ENCODE measurements at places on chromosomes 13 and 19.

GRCh38 chr19:10346509-10346908, 7.1 kb upstream of the ICAM3 start:
- DNase-seq, result no peak

GRCh38 chr13:95341441-95341840, 40.2 kb upstream of the ABCC4 start:
- no peak for DNase-seq

DNA sequence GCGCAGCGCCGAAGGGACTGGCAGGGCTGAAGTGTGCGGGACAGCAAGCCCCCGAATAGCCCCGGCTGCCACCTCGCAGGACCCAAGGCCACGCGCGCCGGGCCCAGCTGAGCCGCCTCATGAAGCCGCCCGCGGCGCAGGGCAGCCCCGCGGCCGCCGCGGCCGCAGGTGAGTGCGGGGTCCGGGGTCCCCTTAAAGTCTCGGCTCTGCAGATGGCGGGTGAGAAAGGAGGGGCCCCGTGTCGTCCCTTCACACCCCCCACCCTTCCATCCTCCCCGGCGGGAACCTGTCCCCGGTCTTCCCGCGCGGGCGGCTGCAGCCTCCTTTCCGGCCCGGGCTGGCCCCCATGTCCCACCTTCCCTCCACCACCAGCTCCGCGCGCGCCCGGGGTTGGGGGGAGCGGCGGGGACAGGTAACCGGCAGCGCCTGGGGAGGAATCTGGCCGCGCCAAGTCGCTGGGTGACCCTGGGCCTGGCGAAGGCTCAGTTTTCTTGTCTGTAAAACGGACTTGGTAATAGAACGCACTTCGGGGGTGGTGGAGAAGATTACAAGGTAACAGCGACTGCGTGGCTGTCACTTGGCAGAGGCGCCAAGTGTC, 338 bp downstream of the RGCC start:
- no peak for DNase-seq

DNA sequence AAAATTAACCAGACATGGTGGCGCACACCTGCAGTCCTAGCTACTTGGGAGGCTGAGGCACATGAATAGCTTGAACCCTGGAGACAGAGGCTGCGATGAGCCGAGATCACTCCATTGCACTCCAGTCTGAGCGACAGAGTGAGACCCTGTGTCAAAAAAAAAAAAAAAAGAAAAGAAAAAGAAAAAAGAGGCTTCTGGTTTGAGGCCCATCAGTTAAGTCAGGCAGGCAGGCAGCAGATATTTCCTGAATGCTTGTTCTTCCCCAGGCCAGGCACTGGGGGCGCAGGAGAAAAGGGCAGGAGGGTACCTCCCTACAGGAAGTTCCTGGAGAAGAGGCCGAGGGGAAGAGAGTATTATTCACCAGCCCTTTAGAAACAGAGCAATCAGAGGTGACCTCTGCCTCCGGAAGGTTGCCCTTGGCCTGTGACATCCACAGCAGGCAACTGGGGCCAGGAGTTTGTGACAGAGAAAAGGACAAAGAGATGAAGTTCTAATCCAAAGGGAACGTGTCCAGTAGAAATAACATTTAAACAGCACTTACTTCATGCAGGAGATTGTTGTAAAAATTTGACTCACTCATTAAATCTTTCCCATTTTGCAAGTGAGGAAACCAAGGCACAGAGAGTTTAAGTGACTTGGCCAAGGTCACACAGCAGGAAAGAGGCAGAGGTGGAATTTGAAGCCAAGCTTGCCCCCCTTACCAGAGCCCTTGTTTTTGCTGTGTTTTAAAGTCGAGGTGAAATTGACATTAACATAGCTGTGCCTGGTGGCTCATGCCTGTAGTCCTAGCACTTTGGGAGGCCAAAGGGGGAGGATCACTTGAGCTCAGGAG, 4.3 kb upstream of the RLN3 start:
- no peak for DNase-seq

DNA sequence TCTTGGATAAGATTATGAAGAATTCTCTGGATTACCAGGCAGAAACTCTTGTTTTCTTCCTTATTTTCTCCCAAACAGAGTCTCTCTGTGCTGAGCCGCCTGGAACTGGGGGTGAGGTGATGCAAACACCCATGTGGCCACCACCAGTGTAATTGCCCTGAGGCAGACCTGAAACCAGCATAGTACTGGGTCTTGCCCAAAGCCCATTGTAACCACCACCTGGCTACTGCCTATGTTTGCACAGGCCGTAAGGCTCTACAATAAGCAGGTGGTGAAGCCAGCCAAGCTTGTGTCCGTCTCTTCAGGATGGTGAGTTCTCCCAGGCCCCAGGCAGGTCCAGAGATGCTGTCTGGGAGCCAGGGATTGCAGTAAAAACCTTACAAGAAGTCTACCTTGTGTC, 18.9 kb upstream of the KBTBD7 start:
- DNase-seq, result no peak

DNA sequence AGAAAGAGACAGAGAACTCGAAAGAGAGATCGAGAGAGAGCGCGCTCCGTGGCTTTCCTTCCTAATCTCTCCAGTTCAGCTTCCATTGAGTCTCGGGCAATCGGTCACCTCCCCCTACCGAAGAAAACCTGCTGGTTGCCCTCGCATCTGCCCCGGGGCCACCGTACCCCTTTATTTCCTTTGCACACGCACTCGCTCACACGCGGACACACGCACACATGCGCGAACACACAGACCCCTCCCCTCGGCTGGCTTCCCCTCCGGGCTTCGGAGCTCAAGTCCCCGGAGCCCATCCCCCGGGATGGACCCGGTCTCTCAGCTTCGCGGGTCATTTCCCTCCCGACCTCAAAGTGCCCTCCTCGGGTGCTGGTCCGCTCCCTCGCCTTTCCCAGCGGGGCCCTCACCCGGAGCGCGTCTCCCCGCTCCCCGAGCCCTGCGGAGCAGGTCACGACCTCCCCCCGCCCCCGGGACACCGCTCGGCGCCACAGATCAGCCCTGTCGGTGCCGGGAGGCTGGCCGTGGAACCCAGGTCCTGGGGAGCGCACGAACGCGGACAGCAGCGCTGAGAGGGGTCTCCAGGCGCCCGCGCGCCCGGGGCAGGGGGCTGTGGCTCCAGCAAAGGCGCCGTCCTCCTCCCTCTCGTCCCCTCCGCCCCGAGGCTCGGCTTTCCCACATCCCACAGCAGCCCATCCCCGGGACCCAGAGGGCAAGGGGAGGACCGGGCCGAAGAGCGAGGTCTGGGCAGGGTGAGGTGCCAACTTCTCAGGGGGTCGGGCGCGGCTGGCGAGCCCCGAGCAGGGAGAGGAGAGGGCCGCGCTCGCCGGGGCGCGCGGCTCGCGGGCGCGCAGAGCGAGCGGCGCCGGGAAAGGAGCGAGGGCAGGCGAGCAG, 1.8 kb downstream of the DACH1 start:
- no peak for DNase-seq

DNA sequence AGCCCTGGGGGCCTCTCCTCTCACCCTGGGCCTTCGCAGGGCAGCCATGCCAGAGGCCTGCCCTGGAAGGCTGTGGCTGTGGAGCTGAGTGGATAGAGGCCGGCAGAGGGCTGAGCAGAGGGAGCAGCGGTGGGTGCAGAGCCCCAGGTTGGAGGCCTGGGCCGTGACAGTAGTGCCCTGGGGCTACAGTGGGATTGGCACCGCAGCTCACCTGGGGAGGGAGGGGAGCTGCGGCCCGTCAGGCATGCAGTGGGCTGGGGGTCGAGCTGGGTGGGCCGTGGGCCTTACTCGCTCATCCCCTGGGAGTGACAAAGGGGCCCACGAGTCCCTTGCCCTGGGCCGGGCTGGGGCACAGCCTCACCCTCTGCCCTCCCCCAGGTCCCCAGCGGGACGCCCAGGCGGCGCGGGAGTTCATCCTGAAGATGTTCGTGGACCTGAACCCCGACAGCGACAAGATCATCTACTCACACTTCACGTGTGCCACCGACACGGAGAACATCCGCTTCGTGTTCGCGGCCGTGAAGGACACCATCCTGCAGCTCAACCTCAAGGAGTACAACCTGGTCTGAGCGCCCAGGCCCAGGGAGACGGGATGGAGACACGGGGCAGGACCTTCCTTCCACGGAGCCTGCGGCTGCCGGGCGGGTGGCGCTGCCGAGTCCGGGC, 15.1 kb upstream of the GNA15 start:
- no peak for DNase-seq

DNA sequence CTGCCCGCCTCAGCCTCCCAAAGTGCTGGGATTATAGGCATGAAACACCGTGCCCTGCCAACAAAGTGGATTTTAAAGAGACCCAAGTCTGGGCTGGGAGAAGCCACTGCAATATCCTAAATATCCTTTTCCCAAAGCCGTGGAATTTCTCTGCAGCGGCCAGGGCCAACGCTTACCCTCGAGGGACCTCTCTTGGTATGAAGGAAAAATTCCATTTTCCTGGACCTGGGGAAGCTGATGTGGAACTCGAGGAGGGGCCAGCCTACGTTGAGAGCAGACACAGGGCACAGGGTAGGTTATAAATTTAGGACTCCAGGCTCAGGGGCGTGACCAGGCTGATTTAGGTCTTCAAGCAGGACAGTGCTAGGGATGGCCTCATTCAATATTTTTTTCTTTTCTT, 17.7 kb upstream of the UPF1 start:
- DNase-seq, result no peak

- peak; percentile 70 for DNase-seq
Measured at GRCh38 chr19:480016-480855, 16.1 kb upstream of the MADCAM1 start.

GRCh38 chr13:66014771-66015170, 1215.4 kb downstream of the PCDH9 start:
- no peak for DNase-seq

GRCh38 chr13:39982745-39983144, 327.3 kb downstream of the COG6 start:
- no peak for DNase-seq

DNA sequence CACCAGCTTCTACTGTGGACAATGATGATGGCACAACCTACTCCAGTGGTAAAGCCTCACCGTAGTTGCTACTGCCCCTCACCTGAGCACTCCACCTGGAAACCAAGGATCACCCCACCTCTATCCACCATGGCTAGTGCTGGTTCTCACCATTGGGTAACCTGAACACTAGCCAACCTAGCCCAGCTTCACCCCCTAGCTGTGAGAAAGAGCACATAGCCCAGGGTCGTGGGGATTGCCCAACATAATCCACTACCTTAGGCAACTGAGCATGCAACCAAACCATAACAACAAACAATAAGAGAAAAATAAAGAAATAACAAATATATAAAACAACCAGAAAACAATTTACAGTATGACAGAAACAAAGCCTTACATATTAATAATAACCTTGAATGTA, 560.1 kb downstream of the DIAPH3 start:
- no peak for DNase-seq

DNA sequence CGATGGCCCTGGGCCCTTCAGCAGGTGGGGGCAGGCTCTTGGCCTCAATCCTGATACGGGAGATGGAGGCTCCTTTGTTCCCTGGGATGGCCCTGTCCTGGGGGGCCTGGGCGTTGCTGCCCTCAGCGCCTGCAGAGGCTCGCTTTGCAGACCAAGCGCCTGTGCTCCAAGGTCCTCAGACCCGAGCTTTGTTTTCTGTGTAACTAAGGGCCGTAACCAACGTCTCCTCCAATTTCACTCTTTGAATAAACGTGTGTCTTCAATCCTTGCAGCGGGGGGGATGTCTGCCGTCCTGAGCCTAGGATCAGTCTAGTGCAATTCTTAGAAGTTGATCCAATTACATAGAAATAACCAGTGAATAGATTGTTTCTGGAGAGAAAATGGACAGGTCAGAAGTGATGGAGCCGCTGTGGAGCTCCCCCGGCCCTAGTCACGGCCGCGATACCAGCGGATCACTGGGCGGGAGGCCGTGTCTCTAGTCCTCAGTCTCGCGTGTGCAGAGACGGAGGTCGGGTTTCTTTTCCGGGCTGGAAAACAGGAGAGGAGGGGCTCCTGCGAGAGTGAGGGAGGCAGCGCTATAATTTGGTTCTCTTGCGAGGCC, 5.3 kb downstream of the PTBP1 start:
- no peak for DNase-seq

DNA sequence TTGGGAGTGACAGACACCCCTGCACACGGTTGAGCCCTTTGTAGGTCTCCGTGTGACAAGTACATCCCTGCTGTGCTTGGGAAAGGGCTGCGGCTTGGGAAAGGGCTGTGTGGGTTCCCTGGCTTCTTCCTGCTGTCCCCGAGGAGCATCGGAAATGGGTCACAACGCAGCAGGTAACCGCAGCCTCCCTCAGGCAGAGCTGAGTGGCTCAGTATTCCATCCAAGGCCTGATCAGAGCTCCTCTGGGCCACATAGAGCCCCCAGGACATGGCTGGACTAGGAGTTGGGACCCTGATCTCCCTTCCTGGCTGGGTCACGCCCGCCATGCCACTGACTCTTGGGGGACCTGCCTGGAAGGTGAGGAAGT, 16.3 kb downstream of the TECR start:
- no peak for DNase-seq

- DNase-seq, result no peak
Measured at GRCh38 chr13:97221466-97221865, 667 bp upstream of the MBNL2 start.

- no peak for DNase-seq
Measured at GRCh38 chr13:71577127-71577526, 289.9 kb downstream of the DACH1 start.

DNA sequence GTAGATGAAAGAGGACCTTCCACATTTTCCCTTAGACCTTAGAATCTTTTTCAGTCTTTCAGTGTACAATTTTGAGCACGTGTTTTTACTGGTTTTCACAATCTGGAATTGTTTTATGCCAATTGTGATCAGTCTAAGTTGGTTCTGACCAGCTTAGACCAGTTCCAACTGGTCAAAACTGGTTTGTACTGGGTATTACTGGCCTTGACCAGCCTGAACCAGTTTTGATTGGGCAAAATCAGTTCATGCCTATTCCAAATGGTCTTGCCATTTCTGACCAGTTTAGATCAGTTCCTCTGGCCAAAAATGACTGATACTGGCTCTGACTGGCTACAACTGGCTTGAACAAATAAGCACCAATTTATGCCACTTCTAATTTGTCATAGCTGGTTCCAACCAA, 36.4 kb downstream of the ZNF585A start:
- DNase-seq, result no peak

DNA sequence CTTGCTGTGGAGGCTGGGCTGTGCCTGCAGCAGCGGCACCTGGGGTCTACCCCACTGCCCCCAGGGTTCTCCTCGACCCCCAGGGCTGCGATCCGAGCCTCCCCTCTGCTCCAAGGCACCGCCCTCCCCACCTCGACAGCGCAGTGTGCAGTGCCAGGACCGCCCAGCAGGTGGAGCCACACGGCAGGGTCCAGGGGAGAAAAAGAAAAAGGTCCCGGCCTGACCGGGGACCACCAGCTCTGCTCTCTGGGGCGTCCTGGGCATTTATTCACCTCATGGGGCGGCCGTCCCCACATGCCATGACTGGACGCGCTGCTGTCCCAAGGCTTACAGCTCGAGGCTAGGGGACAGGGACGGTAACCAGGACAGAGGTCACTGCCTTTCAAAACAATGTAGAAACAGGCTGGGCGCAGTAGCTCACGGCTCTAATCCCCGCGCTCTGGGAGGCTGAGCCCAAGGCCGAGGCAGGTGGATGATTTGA, 10.6 kb downstream of the REXO1 start:
- DNase-seq, result no peak

- DNase-seq, result no peak
Measured at GRCh38 chr13:111857846-111858560, 208.9 kb upstream of the SOX1 start.

- no peak for DNase-seq
Measured at GRCh38 chr13:50757008-50757407, 86.5 kb downstream of the DLEU7 start.

- no peak for DNase-seq
Measured at GRCh38 chr13:27236478-27236877, 14.9 kb upstream of the RPL21 start.

GRCh38 chr13:49308921-49309408, 61.2 kb downstream of the CDADC1 start:
- DNase-seq, result no peak

- DNase-seq, result no peak
Measured at GRCh38 chr19:45097776-45098520, 5.0 kb downstream of the PPP1R37 start.
